ENCODE measurements at places on chromosomes 12 and 14.
A peak's percentile ranks its signal among the peaks of the same experiment; 100 is the strongest.

DNA sequence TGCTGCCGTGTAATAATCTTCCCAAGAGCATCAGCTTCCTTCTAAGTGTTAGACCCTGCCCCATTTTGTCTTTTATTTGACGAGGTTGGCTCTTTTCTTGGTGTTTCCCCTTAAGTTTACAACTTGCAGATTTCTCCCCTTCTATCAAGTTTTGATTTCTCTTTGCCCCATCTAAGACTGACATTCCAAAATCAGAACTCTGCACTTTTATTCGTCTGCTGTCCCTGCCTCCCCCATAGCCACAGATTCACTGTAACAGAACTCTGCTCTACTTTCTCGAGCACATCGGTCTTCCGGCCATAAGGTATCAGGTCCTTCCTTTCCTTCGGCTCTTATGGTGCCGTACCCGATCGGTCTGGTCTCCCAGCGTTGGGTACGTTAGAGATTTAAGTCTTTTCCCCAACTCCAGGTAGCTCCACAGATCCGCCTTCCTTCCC is 563 bp downstream of the DCP1B start:
- DNase-seq, result no peak

- no peak for DNase-seq
These were observed 33.7 kb downstream of the PRKD1 start for GRCh38 chr14:29893989-29894388.

DNA sequence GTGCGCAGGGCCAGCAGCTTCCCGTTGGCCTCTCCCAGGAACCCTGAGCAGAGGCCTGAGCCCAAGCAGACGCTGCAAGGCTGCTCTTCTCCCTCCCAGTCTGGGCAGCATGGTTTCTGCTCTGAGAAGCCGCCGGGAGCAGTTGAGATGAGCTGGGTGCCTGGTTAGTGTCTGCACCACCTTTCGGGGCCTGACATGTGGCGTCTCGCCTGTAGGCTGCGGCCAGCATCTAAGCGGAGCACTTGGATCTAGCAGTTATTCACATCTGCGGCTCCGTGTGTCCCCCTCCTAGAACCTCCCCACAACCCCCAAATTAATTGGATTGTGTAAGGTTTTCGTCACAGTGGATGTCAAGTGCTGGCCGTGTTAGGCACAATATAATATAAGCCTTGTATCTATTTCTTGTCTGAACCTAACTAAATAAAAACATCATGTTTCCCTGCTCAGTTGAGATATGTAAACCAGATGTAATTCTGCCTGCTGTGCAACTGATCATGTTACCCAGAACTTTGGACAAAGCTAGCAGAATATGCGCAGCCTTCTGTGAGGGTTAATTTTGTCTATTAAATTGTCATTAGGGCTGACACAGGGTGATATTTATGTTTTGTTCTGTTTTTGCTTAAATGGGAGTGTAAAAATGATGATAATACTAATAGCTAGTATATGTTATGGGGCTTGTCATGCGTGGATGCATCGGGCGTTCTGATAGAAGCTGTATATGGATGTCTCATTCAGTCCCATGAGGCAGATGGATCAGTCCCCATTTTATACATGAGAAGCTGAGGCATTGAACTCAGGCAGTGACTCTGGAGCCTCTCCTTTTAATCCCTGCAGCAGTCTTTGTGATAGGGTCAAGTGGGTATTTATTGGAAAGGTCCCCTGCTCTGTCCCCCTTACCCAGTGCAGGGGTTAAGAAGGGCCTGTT is 45.8 kb downstream of the ELK3 start:
- DNase-seq, result no peak

DNA sequence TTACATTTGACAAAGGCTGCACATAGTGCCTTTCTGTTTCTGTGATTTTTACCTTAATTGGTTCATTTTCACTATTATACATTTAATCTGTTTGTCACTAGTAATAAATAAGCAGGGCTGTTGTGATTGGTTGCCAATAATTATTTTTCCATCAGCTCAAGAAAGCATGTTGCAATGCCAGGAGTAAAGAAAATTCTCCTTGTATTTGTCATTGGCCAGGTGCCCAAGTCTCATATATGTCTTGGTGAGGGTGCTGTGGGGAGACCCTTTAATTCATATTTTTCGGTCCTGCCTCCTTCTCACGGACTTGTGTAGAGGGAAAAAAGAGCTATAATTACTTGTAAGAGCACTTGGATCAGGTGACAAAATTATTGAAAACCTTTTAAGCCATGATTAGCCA is 108.0 kb downstream of the KITLG start:
- no peak for DNase-seq

- no peak for DNase-seq
These were observed 1129.2 kb downstream of the SLC16A7 start for GRCh38 chr12:60724984-60725383.

- no peak for DNase-seq
These were observed 36.5 kb downstream of the NCKAP5L start for GRCh38 chr12:49791700-49792099.

GRCh38 chr12:75699728-75700496 is 188.5 kb upstream of the KRR1 start:
- no peak for DNase-seq

DNA sequence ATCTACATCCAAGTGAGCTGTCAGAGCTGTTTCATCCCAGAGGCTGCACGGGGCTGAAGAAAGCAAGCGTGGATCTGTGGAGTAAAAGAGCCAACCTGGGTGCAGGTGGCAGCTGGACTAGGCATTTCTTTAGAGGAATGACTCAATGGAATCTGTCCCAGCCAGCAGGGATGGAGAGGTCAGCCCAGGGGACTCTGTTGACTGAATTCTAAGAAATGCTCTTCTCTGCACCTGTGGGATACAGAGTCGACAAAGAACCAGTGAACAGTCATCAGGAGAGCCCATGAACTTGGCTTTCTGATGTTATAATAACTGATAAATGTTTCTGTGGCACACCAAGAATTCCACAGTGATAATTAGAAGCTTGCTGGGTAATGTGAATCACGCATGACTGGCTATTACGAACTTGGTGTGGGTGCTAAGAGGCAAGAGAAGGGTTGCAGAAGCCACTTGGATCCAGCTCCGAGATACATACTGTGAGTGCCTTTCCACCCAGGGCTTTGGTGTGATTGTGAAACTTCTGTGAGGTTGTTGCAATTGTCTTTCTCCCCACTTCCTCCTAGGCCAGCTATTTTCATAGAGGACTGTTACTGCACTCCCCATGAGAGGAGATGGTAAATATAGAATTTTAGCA is 16.2 kb downstream of the PYGL start:
- no peak for DNase-seq

DNA sequence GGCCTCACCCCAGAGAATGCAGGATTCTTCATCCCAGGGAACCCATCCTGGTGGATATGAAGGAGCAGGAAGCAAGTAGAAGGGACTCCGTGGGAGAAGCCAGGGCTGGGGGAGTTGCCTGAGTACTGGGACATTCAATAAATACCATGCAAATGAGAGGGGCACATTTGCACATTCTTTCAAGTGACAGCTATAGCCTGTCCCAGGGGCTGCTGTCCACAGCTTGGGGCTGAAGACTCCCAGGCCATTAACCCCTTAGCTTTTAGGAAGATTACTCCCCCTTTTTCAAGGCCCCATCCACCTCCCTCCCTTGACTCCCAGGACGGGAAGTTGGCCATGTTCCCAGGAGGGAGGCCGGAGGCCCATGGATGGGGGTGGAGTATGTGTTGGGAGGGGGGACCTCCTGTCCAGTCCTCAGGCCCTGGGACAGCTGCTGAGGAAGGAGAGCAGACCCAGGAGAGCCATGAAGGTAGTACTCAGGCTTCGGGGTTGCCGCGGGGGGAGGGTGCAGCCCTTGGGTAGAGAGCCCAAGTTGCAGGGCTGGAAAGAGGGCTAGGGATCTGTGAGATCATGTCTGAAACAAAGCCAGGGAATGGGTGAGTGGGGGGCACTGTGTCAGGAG is 974 bp upstream of the TNS2 start:
- DNase-seq, result no peak

- no peak for DNase-seq
These were observed 36.7 kb upstream of the ELK3 start for GRCh38 chr12:96157427-96157826.

DNA sequence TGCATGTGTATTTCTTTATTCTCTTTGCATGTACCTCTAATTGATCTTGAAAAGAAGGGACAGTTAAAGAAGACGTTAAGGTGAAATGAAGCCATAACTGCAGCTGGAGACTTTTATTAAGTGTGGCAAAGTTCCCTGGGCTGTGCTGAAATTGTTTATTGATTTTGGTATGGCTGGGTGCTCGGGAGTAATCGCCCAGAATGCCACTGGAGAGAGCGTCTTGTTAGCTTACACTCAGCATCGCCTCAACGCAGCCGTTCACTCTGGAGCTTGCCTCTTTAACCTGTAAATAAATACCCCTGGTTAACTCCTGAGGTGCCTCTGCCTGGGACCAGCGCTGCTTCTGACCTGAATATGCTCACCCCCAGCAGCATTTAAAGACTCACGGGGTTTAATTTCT is 98.6 kb downstream of the GPATCH2L start:
- DNase-seq, result no peak

DNA sequence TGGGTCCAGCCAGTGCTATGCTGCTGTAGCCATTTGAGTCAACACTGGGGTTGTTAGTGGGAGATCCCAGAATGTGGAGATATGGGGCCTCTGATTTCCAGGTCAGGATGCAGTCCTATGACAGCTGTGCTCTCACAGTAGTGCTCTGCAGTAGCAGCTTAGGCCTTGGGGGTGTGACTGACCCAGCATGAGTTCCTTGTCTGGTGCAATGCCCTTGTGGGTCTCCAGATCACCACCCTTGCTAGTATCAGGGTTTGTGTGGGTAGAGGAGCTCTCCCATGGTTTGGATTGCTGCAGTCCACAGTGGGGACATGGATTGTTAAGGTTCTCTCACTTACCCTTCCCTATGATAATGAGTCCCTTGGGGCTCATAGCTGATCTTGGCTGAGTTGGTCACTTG is 113.7 kb downstream of the RAD51B start:
- no peak for DNase-seq

DNA sequence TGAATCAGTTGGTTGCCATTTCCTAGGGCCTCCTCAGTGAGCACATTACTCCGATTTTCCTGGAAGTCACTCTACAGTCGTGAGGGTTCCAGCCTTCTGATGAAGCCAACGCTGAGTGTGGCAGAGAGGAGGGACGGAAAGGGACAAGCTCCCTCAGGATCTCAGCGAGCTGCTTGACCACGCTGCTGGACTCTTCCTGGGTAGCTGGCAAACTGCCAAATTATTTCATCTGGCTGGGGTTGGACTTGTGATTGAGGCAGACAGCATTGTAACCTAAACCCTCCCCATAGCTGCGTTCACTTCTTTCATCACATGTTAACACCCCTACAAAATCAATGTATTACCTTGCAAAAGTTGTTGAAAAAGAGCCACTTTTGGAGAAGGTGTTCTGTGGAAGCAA is 69.6 kb upstream of the CHST11 start:
- DNase-seq, result no peak

DNA sequence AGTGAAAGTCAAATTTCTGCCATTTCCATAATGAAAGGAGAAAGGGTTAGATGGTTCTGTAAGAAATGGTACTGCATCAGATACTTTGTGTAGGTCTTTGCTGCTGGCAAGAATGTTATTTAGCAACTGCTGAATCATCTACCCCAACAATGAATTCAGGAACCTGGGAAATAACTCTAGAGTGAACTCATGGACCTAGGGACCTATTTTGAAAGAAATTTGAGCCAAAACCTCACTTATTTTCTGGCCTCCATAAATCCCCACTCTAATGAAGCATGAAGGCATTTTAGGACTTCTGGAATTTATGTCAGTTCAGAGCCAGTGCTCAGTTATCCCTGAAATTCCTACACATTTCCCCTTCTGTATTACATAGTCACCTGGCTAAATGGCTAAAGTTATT is 50.9 kb upstream of the CPNE8 start:
- DNase-seq, result no peak

DNA sequence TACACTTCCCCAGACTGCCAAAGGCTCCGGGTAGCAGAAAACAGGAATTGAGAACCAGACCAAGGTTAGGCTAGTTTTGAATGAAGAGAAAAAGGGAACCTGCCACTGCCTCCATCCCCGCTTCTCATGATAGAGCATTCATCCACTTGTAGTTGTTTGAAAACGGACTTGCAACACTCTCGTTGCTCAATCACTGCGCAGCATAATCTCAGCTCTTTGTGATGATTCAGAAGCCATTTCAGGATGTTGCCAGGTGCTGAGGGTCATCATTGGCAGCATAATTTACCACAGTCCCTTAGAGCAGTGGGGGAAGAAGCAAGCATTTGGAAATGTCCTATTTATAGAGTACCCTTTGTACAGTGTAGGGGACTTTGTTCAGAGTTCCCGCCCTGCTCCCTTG is 25.6 kb downstream of the KCNK13 start:
- no peak for DNase-seq

- no peak for DNase-seq
These were observed 3.5 kb downstream of the KICS2 start for GRCh38 chr12:64218597-64218996.

DNA sequence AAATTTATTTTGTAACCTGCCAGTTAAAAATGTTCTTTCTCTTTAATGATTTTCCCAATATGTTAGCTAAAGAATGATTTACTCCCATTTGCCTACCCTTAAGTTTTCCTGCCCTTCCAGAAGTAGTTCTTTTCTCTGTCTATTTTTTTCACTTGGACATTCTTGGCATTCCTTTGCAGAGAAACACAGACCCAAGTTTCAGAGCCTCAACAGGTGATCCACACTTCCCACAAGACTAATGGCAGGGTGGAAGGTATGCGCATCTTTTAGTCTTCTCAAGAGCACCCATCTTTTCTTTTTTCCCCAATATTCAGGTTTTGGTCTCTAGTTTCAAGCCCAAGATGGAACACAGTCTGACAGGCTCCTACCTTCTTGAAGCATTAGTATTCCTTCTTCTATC is 420.7 kb downstream of the ADAMTS20 start:
- DNase-seq, result no peak

GRCh38 chr12:117190210-117190781 is at the start of gene FBXO21:
TSS of gene FBXO21 (minus strand) at chr12:117190470. CDS start at chr12:117190456, 14 bp downstream.
- peak; percentile 90 for DNase-seq

DNA sequence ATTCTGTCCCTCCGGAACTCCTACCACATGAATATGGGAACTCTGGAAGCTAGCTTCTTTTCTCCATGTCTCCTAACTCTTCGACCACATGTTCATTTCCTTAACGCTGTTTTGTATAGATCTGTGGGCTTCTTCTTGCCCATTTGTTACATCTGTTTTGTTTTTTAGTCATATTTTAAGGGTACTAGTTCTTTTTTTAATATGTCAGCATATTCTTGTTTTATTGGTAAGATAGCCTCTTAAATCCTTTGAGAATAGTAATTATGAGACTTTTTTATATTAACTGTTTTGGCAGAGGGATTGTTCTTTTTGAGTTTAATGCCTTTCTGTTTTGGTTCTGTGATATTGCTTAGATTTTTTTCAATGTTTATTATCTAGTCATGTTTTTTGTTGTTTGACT is 70.5 kb downstream of the VRK1 start:
- no peak for DNase-seq

GRCh38 chr14:26596543-26597061 is 1.2 kb downstream of the NOVA1 start:
- DNase-seq, result no peak

GRCh38 chr14:76926521-76927251 is 100.5 kb downstream of the LRRC74A start:
- no peak for DNase-seq

DNA sequence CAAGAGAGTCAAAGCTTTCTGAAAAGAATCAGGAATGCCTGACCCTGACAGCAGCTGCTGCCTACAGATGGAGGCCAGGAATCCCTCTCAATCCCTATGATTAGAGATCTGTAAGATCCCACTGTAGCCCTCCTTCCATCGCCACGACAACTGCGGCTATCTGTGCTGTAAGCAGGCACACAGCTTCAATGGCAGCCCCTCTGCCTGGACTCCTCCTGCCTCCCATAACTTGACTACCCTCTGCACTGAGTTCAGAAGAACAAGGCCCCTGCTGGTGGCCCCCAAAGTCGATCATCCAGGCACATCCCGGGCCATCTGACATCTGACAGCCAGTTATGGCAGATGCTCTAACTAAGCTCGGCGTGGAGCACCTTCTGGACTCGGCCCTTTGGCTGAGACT is 2.9 kb downstream of the CLMN start:
- DNase-seq, result no peak
